ENCODE measurements at places on chromosomes 2 and 18. TPM values are rescaled to one million over a fixed set of nuclear protein-coding genes. Genes with fewer than 3 reads are reported as not detected.

EGR4 gene
- not detected for total RNA-seq

BABAM2 gene
- total RNA-seq, result 34.8 TPM

TUBB8B gene
- 0.55 TPM for total RNA-seq

SPEG gene
- total RNA-seq, result 22.2 TPM

DNA sequence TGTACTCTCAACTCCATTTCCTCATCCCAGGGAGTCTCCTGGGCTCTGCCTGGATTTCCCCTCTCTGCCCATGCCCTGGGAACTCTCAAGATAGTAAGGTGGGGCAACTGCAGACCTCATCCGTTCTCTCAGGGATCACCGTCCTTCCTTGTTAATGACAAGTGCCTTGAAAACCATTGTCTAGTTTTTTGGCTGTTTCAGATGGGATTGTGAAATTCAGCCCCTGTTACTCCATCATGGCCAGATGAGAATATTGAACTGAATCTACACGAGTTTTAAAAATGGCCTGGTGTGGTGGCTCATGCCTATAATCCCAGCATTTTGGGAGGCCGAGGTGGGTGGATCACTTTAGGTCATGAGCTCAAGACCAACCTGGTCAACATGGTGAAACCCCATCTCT, 665 bp upstream of the HRH4 start:
- no peak for DNase-seq

- DNase-seq, result no peak
Measured at GRCh38 chr2:176457481-176457880, 188.2 kb downstream of the MTX2 start.

All from mucosa of descending colon (tissue), 3 donors.